ENCODE measurements at places on chromosomes 12 and 14.

DNA sequence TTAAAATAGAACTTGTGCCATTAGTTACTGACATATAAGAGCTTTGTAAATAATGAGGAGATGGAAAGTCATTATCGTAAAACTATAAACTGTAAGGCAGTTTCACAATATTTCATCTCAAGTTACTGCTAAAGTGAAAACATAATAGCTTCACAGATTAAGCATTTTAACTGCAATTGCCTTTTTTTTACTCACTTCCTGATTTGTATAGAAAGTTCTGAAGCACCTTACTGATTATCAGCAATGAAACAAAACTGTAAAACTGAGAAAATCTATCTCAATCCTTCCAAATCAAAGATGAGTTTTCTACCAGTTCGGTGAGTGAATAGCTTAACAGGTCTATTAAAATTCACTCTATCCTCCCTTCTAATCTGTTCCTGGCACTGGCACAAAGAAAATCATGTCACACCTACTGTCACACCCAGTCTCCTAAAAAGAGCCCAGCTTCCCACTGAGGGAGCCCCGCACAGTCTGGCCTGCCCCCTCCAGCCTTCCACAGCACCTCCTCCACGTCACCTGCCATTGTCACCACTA lies 161.4 kb upstream of the ABCD2 start:
- no peak for DNase-seq

GRCh38 chr12:20134652-20135051 lies 233.7 kb upstream of the PDE3A start:
- no peak for DNase-seq

DNA sequence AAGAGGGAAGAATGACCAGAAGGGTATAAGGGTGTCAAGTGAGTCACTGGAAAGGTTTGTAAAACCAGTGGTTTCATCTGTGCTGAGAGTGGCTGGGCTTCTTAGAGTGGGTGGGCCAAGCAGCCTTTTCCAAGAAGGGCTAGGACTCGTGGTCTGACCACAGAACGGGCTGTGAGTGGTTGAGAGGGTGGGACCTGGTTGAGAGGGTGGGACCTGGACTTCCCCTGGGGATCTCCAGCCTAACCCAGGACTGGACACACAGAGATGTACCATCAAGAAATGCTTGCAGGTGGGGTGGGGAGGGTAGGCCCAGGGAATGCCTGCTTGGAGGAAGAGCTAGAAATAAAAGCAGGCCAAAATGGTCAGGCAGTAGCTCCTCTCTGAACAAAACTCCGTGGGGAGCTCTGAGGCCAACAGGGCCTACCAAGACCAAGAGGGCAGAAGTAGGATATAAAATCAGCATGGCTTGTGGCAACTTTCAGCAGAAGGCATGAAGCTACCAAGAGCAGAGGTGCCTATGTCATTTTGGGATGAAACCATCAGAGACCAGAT lies 140.5 kb downstream of the FOXN3 start:
- DNase-seq = no peak

DNA sequence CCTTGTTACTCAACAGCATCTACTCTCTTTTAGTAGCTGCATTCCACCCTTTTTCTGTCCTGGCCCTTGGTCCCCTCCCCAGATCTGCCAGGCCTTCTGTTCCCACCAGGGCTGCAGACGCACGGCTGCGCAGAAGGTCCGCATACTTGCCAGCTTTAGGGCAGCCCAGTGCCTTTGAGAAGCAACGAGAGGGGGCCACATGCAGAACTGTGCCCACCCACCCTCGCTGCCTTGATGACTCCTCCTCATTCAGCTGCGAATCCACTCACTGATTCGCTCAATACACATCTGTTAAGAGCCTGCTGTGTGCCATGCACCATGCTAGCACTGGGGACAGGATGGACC lies 39.2 kb downstream of the PRIMA1 start:
- DNase-seq = no peak

GRCh38 chr12:40988355-40988754 lies 199.8 kb upstream of the PDZRN4 start:
- no peak for DNase-seq

- DNase-seq = no peak
Observed at GRCh38 chr12:104306943-104307654, 3.6 kb downstream of the EID3 start.

GRCh38 chr12:4443616-4444015 lies 2.0 kb downstream of the FGF6 start:
- no peak for DNase-seq

DNA sequence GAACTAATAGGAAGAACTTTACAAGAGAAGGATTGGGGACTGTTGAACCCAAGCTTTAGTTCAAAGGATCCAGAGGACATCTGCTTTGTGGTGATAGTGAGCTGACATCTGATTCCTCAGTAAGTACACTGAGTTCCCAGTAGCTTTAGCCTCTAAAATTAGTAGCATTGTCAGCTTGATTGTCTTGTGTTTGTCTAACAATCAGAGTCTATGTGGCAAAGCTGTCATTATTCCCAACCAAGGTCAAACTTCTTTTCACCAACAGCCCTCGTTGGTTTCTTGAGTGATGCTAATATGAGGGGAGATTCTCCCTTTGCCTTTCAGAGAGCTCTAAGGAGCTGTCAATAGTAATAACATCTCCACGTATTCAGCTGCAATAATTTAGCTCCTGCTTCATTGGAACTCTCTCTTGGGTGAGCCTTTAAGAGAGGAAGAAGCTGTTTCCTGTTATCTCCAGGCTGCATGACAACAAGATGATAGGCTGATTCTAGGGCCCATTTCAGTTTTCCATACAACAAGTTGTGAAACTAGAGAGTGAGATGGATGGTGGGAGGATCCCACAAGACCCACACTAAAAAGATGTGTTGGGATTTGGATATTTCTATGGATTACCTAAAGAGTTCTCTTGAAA lies 46.7 kb downstream of the TGFB3 start:
- DNase-seq = no peak

All from bone marrow (tissue), 2 donors.